ENCODE measurements at places on chromosomes 4 and X.

DNA sequence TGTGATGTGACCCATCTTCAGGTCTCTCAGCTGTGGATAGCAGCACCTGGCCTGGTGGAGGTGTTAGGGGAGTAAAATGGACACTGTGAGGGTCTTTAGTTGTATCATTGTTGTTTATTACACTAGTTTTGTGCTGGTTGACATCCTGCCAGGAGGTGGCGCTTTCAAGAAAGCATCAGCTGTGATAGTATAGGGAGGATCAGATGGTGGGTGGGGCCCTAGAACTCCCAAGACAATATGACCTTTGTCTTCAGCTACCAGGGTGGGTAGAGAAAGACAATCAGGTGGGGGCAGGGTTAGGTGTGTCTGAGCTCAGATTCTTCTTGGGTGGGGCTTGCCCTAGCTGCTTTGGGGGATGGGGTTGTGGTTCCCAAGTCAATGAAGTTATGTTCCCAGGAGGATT, 162.8 kb downstream of the PPP1R2C start:
- DNase-seq, result no peak

DNA sequence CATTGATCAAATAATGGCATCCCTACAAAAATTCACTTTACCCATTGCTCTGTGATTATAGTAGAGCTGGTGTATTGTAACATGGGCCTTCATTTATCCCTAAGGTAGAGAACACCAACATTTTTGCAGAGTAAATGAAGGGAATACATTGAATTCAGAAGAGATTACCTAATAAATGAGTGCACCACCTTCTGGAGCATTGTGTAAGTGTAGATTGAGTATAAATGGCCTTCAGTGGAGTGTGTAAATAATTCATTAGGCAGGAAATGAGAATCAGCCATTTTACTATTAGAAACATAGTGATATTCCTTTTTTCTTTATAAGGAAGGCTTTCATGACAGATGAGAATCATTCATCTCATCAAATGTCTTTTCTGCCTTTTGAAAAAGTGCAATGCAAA, 155.8 kb downstream of the FAM47B start:
- DNase-seq, result no peak

- no peak for DNase-seq
Measured at GRCh38 chr4:122532766-122533165, 76.2 kb upstream of the IL2 start.

GRCh38 chr4:22906045-22906444, 213.3 kb downstream of the GBA3 start:
- no peak for DNase-seq

GRCh38 chr4:34790131-34790530, 1454.2 kb downstream of the ARAP2 start:
- DNase-seq, result no peak

- DNase-seq, result no peak
Measured at GRCh38 chrX:99603091-99603814, 806.8 kb downstream of the PCDH19 start.

GRCh38 chr4:124420166-124420695, 292.3 kb downstream of the ANKRD50 start:
- no peak for DNase-seq

DNA sequence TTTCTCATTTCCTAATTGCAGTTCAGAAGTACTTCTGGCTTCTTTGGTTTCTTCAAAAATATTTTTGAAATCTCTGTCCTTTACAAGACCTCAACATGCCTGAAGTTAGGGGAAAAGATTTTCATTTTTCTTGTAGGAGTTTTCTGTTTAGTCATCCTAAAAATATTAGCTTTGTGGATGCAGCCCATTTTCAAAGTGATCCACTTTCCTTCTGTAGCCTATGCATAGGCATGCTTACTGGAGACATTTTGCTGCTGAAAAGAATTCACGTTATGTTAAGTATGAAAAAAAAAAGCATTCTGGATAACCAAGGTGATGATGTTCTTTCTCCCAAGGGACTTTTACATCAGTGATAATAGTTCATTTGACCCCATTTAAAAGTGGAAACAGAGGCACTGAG, 245.6 kb downstream of the THOC2 start:
- no peak for DNase-seq

All from D341Med (cell line).